HS-5 (cell line): ENCODE measurements at places on chromosomes 13 and 19.

GRCh38 chr19:39064405-39064804 lies 19.8 kb upstream of the ACP7 start:
- DNase-seq = no peak

DNA sequence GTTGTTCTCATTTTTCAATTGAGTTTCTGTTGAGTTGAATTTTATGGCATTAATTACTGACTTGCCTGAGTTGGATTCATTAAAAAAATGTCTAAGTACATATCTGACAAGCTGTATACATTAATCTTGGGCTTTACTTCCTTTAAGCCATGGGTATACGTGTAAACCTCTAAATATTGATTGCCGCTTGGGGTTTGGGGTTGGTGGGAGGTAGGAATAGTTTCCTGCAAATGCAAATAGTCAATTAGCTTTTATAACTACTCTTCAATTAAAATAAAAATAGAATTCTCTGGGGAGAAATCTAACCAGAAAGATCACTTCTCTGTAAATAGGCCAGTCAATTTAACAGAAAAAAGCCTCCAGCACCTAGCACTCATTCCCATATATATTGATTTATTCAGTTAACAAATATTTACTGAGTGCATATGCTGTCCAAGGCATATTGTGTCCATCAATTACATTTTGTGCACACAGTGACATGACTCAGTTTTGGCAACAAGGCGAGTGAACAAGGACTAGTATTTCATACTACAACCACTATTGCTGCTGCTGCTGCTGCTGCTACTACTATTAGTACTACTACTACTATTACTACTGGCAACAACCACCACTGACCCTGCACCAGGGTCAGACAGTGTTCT lies 306.8 kb downstream of the RFC3 start:
- DNase-seq = no peak

GRCh38 chr19:310141-310651 lies 19.0 kb upstream of the PLPP2 start:
- no peak for DNase-seq

GRCh38 chr19:46372901-46373490 lies 26.1 kb downstream of the PPP5C start:
- no peak for DNase-seq

DNA sequence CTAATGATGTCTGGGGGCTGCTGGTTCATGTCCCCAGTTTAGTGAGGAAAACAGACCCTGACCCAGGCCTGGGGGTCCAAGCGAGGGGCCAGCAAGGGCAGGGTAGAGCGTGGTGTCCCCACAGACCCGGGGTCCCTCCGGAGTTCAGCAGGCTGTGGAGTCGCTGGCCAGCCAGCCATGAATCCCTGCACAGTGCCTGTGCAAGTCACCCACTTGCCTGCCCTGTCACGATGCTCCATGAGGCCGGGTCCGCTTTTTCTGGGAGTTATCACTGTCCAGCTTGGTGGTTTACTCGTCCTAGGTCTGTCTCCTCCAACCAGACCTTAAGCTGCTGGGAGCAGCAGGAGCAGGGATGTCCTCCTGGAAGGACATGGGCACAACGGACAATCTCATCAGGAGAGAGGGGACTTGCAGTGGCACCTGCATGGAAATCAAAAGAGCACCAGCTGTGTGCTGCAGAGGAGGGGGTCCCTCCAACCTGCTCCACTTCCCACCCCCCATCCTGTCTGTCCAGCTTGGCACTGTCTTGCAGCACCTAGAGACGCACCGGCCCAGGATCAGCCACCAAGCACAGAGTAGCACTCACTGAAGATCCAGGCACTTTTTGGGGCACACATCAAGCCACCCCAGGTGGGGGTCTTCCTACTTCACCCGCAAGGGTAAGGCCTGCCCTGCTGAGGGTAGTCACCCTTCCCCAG lies 121.8 kb downstream of the URI1 start:
- DNase-seq = no peak

GRCh38 chr13:30193279-30194234 lies 113.8 kb downstream of the KATNAL1 start:
- DNase-seq = no peak

DNA sequence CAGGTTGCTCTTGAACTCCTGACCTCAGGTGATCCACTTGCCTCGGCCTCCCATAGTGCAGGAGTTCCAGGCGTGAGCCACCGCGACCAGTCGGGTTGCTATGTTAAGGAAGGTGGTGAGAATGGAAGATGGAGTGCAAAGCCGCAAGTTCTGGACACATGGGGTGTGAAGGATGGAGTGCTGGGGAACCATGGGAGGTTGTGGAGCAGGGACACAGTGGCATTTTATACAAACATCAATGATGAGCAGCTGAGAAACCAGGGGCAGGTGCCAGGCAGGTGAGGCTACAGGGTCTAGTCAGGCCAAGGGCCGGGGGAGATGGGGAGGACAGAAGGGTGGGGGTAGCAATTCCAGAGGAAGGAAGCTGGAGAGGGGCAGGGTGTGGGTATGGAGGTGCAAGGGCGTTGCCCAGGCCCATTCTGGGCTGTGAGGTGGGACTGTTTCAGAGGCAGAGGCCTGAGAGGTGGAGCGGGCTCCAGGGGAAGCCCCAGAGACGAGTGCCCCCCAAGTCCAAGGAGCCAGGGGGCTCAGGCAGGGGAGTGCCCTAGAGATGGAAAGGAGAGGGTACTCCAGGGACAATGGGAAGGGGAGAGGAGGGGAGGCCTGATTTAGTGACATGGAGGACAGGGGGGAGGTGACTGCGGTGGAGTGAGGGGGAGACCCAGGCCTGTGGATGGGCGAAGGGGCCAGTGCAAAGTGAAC lies 1.9 kb upstream of the RAX2 start:
- DNase-seq = no peak

GRCh38 chr13:44726214-44726613 lies 150.1 kb upstream of the TSC22D1 start:
- peak; percentile 65 for DNase-seq

GRCh38 chr19:48982280-48982679 lies 10.8 kb downstream of the GYS1 start:
- DNase-seq = no peak

DNA sequence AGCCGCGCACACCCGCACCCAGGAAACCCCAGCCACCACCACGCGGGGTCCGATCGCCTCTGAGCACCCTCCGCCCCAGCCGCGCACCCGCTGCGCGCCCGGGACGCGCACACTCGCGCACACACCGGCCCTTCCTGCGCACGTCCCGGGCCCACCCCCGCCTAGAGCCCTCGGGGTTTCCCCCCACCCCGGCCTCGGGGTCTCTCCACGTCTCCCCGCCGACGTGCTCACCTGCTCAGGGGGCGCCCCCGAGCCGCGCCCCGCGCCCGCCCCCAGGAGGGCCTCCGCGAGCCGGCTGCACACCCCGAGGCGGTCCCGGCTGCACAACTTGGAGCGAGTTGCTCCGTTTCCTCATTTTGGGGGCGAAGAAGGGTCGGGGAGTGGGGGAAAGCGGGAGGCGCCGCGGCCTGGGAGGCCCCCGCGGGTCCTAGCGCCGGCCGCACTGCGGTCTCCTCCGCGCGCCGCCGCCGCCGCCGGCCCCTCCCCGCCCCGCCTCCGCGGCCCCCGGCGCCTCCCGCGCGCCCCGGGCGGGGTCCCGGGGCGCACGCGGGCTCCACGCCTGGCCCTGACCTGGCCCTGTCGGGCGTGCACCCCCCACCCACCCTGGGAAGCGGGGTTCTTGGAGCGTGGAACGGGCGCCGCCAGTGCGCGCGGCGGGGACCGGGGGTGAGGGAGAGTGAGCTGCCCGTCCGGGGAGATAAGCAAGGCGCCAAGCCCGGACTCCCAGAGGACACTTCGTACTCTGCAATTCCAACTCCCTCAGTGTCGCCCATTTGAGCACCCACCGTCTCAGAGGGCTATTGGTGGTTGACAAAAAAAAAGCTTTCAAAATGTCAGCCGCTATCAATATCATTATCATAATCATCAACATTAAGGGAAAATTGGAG lies at the start of gene MATK:
TSS of gene MATK (minus strand) at position 444 of the 887 bp plus-strand sequence. CDS start 1,246 bp downstream, outside the sequence.
- DNase-seq = no peak

DNA sequence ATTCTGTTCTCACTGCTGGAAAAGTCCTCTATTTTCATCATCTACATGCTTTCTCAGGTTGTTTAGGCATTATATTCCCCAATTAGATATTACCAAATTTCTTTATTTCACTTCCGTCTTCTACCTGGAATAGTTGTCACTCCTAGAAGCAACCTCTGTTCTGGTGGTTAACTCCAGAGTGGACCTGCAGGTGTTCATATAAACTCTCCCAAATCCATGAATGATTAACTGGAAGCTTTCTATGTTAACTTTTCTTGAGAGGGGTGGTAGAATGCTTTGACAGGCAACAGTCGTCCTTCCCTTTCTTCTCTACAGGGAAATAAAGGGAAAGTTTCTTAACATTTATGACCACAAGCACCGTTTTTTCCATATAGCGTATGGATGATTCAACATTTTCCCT lies 48.4 kb upstream of the UFM1 start:
- no peak for DNase-seq

DNA sequence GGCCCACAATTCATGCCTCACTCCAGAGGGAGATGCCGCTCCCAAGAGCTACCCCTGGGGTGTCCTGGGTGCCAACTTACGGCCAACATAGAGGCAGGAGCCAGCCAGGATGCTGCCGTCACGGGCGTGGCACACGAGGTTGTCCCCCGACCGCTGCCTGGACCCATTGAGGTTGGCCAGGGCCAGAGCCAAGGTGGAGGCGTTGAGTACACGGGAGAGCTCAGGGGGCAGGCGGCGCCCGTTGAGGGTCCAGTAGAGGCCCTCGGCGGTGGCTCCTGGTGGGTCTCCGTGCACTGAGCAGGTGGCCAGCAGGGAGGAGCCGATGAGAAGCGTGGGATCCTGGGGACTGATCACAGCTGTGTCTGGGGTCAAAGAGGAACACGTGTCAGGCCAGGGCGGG lies 7.1 kb downstream of the CRLF1 start:
- DNase-seq = no peak

- no peak for DNase-seq
Measured at GRCh38 chr19:33359581-33359980, 13.9 kb upstream of the CEBPG start.

DNA sequence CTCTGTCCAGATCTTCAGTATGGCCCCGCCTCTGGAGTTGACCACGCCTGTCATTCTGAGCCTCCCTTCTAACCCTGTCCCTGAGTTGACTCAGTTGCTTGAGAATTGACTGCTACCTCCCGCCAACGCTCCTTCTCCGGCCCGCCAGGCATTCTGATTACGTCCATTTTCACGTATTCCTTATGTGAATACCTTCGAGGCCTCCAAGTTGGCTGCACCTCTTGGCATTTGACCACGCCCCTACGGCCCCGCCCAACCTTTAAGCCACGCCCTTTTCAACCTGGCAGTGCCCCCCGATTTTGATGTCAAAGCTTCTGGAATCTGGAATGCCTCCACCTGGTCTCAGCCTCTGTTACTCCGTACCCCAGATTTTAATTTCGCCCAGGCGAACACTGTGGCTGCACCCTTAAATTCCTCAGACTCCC lies 1.7 kb upstream of the EML2 start:
- no peak for DNase-seq

GRCh38 chr19:15730538-15730937 lies 2.7 kb downstream of the OR10H2 start:
- DNase-seq = no peak

DNA sequence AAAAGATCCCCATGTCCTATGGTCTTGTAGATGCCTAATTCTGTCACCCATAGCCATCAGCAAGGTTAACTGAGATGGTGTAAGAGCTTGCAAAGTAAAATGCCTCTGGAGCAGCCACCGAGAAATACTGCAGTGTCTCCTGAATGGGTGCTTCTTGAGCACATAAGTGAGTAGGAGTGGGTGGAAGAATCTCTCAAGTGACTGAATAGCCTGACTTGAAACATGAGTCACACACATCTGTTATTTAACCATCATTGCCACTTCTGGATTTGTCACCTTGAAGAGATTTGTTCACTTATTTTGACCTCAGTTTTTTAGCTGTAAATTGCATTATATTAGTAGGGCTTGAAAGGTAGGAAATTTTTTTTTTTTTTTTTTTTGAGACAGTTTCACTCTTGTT lies 2.3 kb downstream of the ZNF714 start:
- peak; percentile 23 for DNase-seq

DNA sequence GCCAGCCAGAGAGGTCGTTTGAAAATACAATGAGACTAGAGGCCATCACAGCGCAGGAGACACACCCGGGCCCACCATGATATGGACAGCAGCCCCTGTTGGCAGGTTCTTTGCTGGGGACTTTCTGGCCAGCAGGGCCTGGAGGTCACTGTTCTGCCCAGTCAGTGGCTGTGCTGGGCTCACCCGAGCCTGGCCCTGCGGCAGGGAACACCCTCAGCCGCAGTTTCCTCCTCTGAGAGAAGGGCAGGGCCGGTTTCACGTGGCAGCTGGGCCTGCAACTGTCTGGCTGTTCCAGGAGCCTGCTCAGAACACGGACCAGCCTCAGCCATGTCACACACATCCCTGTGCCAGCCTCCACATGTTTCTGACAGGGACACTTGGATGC lies 39.4 kb downstream of the ADPRHL1 start:
- DNase-seq = no peak

DNA sequence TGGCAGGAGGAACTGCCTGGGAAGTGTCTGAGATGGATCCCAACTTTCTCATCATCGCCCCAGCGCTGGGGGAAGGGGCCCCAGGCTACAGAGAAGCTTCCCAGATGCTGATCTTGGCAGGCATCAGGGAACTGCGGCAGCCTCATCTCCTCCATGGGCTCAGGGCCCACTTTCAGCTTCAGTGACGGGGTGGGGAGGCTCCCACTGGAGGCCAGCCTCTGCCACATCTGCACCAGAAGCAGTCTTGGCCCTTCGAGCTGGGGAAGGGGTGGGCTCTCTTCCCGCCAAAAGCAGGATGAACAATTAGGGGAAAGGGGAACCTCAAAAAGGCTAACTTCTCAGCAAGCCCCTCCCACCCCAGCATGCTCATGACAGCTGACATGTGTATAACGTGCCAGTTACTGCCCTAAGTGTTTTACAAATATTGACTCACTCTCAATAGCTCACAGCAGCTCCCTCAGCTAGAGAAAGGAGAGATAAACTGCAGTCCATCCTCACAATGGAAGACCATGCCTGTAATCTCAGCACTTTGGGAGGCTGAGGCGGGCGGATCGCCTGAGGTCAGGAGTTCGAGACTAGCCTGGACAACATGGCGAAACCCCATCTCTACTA lies 7.1 kb upstream of the S1PR2 start:
- no peak for DNase-seq

- DNase-seq = no peak
Measured at GRCh38 chr13:31764556-31764955, 25.2 kb downstream of the RXFP2 start.

GRCh38 chr13:45048890-45049407 lies 59.6 kb downstream of the GPALPP1 start:
- DNase-seq = no peak

DNA sequence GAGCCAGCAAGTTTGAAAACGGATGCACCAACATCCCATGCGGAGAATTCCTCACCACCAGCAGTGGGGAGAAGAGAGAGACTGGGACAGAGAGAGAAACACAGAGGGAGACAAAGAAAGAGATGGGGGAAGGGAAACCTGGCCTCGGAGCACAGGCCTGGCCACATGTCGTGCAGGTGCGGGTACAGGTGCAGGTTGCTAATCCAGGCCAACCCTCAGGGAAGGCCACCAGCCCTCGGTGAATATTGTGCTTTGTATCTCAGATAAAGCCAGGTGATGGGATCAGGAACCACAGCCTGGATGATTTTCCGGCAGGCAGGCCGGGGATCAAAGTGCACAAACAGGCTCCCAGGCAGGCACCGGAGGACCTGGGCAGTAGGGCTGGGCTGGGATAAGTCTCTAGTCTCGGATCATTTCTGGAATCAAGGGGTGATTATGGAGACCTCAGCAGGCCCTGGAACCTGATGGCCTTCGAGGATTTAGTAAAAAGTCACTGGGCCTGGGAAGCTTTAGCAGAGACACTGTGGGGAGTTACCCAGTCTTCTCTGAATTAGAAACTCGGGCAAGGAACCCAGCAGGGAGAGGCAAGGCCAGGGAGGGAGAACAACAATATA lies 3.7 kb downstream of the GAS6 start:
- no peak for DNase-seq
